ENCODE measurements at places on chromosomes 1 and 21.

DNA sequence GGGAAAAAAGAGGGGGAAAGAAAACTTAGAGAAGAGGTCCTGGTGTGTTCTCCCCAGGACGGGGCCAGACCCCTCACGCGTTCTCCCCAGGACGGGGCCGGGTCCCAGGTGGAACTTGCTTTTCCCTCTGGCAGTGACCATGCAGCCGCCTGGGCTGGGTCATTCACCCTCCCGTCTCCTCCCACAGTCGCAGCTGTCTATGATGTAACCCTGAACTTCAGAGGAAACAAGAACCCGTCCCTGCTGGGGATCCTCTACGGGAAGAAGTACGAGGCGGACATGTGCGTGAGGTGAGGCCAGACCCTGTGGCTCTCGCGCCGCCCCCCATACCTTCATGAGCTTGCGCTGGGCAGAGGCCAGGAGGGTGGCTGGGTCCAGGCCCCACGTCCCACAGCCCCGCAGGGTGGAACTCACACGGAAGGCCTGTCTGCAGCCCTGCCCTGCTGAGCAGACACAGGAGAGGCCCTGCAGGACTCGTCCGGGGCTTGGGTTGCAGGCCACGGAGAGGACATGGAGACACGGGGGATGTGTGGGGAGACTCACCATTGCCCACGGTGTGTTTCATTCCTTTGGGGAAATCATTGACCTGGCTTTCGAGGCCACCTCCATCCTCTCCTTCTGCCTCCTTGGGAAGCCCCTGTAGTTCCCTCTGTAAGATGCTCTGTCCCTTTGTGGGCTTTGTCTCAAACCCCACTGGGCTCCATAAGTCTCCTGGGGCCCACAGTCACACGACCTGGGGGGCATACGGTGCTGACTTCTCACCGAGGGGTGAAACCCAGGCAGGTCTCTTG, 40.7 kb upstream of the TRAPPC10 start:
- DNase-seq, result no peak

GRCh38 chr1:44830900-44831304, 12.2 kb downstream of the PTCH2 start:
- no peak for DNase-seq

GRCh38 chr1:222786121-222786520, 28.7 kb upstream of the DISP1 start:
- DNase-seq, result no peak

GRCh38 chr1:162366671-162367070, 10.0 kb downstream of the SPATA46 start:
- no peak for DNase-seq

DNA sequence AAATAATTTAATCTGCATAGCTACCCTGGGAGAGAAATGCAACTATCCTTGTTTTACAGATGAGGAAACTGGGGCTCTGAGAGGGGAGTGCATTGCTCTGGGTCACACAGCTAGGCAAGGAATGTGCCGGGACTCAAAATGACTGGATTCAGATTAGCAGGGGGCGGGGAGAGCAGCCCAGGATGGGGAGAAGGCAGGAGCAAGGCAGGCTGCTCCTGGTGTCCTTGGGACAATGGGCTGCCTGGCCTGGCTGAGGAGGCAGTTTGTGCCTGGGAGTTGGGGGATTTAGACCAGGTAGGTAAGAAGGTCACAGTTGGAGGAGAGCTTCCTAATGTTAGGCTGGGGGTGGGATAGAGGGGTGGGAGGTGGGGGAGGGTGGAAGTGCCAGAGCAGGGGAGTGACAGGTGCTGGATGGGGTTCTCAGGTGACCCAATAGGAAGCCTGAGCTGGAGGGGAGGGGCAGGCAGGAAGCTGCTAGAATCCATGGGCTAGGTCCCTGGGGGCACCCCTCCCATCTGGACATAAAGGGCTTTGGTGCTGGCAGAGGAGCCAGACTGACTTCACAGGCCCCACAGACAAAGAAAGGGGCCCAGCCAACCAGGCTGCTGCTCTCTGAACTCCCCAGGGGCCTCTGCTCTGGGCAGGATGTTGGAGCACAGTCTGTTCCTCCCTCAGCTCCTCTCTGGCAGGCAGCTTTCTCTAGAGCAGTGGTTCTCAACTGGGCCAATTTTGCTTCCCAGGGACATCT, 29.0 kb downstream of the TRIM62 start:
- no peak for DNase-seq

DNA sequence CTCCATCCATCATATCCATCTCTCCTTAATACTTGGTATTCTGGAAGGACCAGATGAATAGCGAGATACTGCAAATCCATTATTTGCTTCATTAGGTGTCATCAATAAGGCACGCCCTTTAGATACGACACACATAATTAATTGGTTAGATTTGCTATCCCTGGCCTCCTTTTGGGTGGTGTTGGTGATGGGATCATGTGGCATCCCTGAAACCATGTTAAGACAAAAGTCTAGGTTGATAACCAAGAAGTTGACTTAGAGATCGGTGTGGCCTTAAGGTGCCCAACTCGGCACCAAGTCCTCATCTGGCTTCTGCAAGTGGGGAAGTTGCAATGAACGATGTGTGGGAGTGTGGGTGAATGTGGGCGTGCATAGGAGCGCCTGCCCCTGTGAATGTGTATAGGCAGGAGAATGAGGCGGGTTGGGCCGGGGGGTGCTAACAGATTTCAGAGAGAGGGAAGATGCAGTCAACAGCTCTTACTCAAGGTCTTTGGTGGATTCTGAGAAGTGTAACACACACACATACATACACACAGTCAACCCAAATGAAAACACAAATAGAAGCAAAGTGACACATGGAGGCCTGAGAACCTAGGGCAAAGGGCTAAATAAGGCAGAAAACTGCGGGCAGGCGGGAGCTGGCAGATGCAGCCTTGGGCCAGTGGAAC, 415.7 kb upstream of the ESRRG start:
- no peak for DNase-seq

DNA sequence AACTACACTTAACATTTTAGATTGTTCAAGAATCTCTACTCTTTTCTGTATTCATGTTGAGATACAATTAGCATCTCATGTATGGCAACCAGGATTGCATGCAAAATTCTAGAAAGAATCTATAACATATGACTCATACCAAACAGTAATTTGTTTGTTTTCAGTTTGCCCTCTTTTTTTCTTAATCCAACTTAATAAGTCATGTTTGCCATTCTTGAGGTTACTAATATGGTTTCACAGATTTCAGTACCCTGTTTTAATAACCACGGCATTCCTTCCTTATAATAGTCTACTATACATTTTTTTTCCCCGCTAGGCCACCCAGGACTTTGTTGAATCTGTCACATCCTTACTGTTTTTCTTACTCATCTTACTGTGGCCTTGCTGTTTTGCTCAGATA, 140.8 kb downstream of the FMN2 start:
- DNase-seq, result no peak

DNA sequence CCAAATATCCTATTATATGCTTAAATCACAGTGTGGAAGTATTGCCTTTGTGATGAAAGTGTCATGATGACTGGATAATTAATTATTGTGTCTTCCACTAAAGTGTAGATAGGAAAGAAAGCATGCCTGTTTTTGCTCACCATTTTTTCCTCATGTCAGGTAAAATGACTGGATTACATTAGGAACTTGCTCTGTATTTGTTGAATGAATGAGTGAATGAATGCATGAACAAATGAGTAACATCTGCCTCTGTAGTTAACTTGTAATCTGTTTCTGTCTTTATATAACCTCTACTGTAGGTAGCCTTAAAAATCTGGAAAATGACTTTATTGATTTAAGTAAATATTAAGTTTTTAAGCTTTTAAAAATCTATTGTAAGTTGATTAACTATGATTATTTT, 2.9 kb upstream of the PTPRC start:
- no peak for DNase-seq

- DNase-seq, result no peak
Observed at GRCh38 chr21:23664193-23664694, 1943.0 kb downstream of the MRPL39 start.

DNA sequence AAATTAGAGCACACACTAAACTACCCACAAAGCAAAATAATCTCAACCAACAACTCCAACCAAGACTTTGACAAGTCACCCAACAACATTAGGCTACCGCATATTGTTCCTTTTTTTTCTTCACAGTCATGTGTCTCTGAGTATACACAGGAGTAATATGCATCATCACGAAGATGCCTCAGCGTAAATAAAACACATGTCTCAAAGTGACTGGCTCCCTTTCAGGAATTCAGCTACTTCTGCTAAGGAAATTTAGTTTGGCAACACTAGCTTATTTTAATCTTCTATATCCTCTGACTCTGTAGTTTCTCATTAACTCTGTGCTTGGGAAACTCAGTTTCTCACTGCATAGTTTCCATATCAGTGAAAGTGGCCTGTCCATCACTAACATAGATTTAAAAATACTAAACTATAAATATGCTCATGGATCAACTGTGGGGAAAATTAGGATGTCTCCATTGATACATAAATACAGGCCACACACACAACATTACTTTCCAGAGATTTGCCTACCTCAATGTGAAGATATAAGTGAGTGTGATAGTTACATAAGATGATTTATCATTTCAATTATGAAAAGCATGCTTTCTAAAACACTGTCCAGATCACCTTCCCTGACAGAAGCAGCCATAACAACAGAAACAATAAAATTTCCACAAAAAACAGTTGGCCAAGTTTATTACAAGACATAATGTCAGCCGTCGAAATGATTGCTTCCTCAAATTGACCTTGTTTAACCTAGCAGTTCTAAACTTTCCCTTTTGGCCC, 113.2 kb downstream of the PTGER3 start:
- no peak for DNase-seq

- no peak for DNase-seq
Observed at GRCh38 chr1:45332346-45332720, 5.6 kb downstream of the HPDL start.

Data from stimulated activated CD4-positive, alpha-beta T cell treated with anti-CD3 and anti-CD28 coated beads, Interleukin-4, amount 100 ng/mL, for 4 hours (primary cell).